Globus pallidus (tissue), 1 donor: ENCODE measurements at places on chromosomes 16 and 17.
A peak's percentile ranks its signal among the peaks of the same experiment; 100 is the strongest.

DNA sequence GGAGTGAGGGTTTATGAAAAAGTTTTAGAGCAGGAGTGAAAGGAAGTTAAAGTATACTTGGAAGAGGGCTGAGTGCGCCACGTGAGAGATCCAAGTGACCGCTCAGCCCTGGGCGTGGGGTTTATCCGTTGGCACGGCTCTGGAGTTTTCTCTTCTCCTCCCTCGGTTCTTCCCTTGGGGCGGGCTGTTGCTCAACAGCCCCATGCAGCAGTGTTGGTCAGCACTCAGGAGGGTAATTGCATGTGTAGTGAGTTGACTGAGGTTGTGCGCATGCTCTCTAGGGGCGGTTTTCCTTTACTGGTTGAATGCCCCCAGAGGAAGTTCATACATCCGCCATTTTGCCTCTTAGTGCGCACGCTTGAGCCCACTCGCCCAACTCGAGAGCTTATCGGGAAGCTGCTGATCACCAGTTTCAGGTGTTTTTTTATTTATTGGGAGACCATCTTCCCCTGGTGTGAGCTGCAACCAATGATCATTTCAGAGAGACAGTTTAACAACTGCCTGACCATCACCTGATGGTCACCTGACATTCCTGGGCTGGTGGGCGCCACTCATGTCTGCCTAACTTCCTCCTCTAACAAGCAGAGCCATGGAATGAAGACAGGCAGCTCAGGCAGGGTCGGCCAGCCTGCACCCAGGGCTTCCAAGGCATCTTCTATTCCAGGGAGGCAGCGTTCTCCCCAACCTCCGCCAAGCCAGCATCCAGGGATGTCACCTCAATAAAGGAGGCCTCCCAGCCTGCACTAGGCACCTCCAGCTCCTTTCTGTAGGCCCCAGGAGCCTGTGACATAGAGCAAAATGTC is 41.3 kb upstream of the DNAH17 start:
- DNase-seq, result no peak

DNA sequence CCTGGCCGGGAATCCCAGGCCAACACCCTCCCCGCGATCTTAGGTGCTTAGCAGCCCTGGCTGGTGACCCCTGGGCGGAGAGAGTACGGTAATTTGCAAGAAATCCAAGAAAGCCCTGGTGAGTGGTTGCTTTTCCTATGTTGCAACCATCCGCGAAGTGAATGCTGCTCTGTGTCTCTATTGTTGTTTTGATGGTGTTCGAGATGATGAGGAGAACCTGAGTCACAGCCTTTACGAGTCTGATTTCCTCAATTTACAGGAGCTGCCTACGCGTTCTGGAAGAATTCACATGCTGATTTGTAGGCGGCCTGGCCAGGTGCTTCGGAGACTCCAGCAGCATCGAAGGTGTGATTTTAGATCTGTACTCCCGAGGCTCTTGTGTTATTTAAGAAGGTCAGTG is 63.3 kb downstream of the TMEM235 start:
- DNase-seq, result no peak

DNA sequence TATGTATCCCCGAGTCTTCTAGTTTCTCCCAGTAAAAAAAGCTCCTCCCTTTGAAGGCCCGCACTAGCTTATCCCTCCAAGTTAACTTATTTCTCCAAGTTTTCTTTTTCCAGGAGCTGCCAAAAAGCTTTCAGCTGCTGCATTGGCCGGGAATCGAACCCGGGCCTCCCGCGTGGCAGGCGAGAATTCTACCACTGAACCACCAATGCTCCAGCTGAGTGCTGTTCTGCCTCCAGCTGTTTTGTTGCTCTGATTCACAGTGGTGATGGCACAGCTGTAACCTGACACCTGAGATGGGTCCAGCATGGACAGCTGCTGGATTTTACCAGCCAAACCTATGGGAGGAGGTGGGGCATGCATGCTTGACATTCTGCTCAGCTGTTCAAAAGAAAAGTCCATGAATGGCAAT is 22.1 kb downstream of the VAC14 start:
- no peak for DNase-seq

DNA sequence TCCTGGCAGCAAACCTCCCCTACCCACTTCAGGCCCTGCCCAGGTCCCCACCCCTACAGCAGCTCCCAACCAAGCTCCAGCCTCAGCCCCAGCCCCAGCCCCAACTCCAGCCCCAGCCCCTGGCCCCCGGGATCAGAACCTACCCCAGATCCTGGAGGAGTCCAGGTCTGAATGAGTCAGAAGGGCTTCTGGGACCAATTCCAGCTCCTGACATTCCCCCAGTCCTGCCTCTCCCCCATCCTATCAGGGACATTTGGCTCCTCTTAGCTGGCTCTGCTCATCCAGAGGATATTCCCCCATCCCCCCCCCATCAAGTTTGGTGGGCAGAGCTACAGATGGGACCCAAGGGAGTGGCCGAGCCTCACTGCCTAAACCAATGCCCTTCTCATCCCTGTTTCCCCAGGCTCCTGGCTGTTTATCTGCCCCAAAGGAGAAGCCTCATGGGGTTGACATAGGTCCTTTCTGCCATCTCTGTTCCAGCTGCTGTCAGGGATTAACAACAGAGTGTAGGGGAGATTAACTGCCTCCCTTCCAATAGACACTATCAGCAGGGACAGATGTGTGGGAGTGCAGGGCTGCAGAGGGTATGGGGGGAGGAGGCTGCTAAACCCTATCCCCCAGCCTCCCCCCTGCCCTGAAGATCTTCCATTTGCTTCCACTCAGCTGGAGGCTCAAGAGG is 16.5 kb downstream of the CNTNAP1 start:
- DNase-seq, result no peak

GRCh38 chr17:4706121-4706520 is 2.2 kb upstream of the PELP1 start:
- DNase-seq, result no peak

DNA sequence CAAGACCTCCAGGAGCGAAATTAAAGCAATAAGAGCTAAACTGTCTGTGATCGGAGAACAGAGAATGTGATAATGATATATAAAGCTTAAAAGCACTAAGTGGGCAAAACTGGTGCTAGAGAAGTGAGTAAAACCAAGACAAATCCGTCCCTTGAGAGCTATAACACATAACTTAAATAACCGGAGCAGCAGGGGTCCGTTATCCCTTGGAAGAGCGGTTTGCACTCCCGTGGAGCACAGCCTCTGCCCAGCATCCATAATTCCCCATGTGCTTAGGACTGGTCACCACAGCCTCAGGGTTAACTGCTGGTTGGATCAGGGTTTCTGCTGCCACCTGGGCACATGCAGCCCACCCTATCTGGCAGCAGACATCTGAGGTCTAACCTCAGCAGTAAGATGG is 489.0 kb downstream of the NPIPA7 start:
- DNase-seq, result no peak

DNA sequence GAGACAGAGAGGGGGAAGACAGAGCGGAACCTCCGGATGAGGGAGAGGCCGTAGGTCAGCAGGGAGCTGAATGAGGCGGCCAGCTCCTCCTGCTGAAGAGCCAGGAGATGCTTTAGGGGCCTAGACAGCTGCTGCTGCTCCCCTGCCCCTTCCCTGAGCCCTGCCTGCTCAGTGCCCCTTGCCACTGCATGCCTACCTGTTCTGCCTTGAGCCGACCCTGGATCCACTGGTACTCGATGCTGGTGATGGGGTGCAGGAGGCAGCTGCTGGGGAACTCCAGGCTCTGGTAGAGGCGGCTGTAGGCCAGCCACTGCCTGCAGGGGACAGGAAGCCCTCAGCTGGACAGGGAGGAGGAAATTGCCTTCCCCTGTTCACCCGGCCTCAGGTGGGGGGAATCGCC is 7.6 kb downstream of the UNC13D start:
- DNase-seq, result no peak

- no peak for DNase-seq
Measured at GRCh38 chr16:49540836-49541235, 167.2 kb downstream of the C16orf78 start.

DNA sequence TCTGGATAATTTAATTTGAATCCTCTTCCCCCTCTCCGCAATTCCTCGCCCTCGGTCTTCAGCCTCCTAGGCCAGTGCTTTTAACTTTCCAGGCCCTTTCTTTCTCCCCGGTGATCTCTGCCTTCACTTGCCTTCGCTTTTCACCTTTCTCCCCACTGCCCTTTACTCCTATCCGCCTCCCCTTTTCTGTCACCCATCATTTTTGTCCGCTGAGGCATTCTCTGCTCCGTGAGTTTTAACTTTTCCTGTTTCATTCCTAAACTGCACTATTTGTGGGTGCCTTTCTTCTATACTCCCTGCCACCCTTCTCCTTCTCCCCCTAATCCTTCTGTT is 729 bp downstream of the LONP2 start:
- no peak for DNase-seq

GRCh38 chr17:5819396-5819795 is 235.1 kb upstream of the NLRP1 start:
- DNase-seq, result no peak

GRCh38 chr17:8041249-8041928 is 2.5 kb downstream of the ALOX15B start:
- DNase-seq, result peak; percentile 30

GRCh38 chr17:57849163-57849873 is 526 bp downstream of the MRPS23 start:
- DNase-seq, result no peak

DNA sequence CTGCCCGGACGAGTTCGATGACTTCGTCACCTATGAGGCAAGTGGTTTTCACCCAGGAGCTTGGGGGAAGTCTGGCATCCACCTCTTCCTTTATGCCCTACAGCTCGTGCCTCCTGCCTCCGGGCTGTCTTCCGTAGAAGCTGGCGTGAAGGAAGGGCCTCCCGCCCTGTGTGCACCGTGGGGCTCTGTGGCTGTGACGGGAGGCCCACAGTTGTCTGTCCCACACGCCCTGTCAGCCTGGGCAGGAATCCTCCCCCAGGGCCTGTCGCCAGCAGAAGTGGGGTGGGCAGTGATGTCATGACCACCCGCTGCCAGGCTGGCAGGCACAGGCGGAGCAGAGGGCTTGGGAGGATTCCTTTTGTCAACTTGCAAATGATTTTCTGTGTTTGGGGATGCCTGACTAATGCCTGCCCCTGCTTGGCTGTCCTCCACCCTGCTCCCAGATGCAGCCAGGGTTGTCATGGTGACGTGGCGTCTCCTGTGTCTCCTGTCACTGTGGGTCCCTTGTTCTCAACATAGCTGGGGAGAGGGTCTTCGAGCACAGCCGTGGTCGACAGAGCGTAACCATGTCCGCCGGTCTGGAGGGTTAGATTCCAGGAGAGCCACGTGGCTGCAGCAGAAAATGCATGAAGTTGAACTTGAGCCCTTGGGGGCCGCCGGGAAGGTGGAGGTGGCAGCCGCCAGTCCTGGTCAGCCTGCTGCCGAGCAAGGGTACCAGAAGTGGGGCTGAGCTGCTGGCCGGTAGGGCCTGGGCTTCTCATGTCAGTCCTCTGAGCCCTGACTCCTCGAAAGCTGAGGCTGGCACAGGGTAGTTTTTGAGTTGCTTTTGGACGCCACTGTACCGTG is 46.1 kb downstream of the RAB11FIP3 start:
- DNase-seq, result peak; percentile 97

- DNase-seq, result no peak
Measured at GRCh38 chr17:39738568-39738901, 797 bp downstream of the GRB7 start.

- DNase-seq, result no peak
Measured at GRCh38 chr17:12097326-12097725, 76.6 kb downstream of the MAP2K4 start.

GRCh38 chr17:1810450-1811103 is 19.1 kb downstream of the SMYD4 start:
- no peak for DNase-seq

DNA sequence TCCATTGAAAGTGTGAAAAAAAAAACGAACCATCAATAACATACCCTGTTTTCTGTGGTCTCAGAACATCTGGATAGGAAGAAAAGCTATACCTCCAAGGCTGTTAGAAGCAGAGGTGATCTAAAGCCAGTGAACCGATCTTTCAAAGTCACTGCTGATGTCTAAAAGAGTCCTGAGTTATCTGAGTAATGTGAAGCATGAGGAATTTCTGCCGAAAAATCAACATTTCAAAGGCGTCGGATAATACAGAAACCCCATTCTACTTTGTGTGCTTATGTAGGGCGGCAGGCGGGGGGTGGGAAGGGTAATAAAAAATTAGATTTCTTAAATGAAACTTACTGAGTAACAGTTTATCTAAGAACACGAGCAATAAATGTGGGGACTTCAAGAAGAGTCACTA is 3.9 kb downstream of the XYLT1 start:
- DNase-seq, result no peak

- DNase-seq, result no peak
Measured at GRCh38 chr17:13114601-13115031, 96.8 kb upstream of the ELAC2 start.

GRCh38 chr16:30934827-30935557 is 11.6 kb downstream of the FBXL19 start:
- no peak for DNase-seq

DNA sequence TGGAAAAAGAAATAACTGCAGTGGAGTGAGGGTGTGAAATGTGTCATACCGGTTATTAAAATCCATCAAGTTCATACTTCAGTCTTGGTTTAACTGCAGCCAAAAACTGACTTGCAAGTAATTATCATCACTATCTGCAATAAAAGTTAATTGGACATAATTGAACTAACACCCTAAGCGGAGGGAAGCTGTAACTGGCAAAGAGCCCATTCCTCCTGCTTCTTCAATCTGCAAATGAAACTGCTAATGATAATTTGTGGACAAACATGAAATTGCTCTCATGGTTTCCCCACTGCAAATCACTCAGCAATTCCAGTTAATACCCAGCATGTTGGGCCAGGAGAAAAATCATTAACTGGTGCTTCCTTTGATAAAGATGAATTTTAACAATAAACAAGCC is 46.5 kb downstream of the FAM222B start:
- no peak for DNase-seq
